ENCODE measurements at places on chromosomes 7 and 10.

- no peak for DNase-seq
These were observed 9.9 kb downstream of the CRPPA start for GRCh38 chr7:16411391-16411790.

- peak; percentile 32 for DNase-seq
These were observed 5.3 kb downstream of the MEOX2 start for GRCh38 chr7:15681186-15681585.

DNA sequence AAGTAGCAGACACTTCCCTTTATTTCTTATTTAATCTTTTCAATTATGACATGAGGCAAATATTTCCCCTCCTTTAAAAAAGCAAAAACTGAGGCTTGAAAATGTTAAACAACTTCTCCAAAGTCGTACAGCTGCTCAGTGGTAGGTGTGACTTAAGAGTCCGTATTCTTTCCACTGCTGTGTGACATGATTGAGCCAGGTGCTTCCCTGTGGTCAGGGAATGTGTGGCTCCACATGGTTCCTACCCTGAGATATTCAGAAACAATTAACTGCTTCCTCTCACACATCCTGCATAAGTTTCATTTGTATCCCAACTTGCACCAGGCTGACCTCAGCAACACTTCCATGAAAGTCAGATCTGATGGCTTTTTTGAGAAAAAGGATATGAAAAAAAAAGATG is 13.6 kb downstream of the OPALIN start:
- no peak for DNase-seq

DNA sequence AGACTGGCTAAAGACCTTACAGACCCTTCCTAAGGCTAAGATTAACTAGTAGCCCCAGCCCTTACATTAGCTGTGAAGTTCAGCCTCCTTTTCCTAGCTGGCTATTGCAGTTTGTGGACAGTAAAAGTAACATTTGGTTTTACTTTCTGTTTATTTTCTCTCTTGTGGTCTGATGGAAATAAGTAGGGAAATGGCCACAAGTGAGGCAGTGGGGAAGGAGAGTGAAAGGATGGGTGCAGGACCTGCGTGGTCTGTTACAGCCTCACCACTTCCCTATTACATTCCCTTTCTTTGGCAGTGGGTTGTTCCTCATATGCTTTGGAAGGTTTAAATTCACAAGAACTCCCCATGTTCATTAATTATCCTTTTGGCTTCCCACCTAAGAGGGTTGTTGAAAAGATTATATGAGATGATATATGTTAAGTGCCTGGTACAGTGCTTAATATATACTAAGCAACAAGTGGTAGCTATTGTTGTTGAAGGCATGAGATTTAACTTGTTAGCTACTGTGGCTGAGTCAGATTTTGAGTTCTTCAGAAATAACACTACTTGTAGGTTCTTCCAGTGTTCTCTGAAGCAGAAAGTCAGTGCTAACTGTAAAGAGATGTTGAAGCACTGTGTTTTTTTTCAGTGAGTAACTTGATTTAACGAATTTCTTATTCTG is 181.7 kb downstream of the ST7 start:
- no peak for DNase-seq

DNA sequence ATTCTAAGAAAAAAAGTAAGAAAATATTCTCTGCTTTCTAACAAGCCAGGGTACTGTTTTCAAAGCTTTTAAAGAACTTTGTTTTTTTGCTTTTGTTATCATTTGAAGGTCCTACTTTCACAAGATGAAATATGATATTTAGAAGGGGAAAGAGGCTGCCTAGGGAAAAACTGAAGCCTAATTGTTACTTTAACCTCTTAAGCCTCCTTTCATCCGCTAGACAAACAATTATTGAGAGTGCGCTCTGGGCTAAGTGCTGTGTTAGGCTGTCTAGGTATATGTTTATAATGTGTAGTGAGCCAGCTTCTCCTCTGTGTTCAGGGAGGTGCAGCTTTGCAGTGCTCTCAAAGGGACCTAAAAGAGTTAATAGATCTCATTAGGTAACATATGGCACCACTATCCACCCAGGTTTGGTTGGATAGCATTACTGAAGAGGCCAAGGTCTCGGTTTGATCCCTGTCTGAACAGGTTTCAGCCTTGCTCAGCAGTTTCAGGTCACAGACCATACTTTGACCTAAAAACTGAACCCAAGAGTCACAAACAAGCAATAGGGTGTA is 17.9 kb downstream of the PDK4 start:
- no peak for DNase-seq

GRCh38 chr7:131625817-131626372 is 69.5 kb upstream of the PODXL start:
- DNase-seq, result peak; percentile 86

DNA sequence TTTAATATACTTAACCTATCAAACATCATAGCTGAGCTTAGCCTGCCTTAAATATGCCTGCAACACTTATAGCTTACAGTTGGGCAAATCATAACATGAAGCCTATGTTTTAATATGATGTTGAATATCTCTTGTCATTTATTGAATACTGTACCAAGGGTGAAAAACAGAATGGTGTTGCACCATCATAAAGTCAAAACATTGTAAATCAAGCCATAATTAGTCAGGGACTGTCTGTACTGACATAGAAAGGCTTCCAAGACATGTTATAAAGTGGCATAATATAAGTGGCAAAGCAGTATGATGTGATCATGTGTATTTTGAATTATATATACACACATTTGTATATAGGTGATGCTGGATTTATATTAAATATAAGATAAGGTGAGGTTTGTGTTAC is 140.0 kb downstream of the ZEB1 start:
- no peak for DNase-seq

DNA sequence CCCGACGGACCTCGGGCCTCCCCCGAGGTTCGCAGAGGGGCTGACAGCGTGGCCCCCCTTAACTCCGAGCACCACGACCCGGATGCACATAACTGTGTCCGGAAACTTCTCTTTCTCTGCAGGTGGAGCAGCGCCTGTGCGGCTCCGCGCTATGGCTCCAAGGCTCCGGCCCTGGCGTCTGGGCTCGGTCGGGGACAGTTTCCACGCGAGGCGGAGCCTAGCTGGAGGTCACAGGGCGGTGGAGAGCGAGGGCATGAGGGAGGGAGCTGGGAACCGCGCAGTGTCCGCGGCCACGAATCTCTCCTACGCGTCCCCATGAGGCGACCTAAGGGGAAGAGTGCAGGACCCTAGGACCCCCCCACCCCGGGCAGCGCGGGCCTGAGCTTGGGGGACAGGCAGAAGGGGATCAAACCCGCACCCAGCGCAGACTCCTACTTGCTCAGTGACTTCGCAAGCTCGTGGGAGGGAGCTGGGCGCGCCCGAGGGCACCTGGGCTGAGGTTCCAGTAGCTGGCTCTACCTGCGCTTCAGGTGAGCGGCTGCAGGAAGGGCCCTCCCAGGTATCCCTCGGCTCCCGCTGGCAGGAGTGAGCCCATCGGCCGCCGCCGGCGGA is 8.6 kb upstream of the MNX1 start:
- DNase-seq, result no peak

- no peak for DNase-seq
These were observed 45.0 kb upstream of the TFEC start for GRCh38 chr7:116075351-116076145.

- no peak for DNase-seq
These were observed 37.3 kb downstream of the SLC16A9 start for GRCh38 chr10:59672150-59672875.

DNA sequence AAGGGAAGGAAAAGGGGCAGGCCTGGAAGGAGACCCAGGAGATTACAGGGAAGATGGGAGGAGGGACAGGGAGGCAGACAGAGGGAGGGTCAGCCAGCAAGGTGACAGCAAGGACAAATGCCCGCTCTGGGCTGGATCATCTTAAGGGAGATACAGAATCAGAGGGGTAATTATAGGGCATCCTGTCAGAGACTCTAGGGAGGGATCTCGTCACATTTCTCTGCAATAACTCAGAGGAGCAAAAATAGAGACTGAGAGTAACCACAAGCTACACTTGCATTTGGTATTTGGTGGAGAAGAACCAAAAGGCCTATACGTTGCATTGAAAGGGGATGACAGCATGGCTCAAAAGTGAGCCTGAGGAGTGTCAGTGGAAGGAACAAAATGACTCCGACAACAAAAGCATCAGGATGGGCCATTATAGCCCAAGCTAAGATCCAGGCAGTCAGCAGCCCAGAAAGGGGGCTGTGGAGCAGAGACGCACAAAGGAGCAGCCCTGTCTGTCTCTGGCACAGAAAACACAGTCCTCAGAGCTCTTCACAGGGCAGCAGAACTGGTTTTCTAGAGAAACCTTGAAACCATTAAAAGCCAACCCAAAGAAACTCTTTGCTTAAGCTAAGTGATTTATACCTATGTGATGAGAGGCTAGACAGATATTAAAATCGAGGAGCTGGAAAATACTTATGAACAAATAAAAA is 430.2 kb upstream of the VSTM2A start:
- no peak for DNase-seq

- DNase-seq, result no peak
These were observed 268.6 kb downstream of the BAMBI start for GRCh38 chr10:28945959-28946358.

DNA sequence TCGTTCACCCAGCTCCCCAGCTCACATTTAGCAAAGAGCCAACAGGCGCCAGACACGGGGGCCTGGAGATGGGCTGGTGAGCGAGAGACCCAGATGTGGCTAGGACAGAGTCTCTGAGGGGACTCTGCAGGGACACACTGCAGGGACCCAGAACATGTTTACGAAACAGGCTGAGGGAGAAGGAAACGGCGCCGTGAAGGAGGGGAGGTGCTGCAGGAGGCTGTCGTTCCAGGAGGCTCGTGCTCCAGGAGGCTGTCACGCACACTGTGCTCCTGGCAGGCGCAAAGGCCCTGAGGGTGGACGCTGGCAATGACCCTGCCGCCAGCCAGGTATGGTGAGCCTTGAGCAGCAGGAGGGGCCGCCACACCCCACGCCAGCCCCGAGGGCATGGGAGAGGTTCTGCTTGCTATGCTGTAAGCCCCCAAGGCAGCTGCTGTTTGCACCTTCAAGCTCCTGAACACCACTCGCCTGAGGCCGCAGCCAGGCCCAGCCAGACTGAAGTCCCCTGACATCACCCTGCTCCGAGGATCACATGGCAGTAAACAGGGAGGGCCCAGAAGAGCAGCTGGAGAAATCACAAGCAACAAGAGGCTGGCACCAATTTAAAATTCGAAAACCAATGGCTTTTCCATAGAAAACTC is 27.3 kb downstream of the ADAP1 start:
- DNase-seq, result no peak

DNA sequence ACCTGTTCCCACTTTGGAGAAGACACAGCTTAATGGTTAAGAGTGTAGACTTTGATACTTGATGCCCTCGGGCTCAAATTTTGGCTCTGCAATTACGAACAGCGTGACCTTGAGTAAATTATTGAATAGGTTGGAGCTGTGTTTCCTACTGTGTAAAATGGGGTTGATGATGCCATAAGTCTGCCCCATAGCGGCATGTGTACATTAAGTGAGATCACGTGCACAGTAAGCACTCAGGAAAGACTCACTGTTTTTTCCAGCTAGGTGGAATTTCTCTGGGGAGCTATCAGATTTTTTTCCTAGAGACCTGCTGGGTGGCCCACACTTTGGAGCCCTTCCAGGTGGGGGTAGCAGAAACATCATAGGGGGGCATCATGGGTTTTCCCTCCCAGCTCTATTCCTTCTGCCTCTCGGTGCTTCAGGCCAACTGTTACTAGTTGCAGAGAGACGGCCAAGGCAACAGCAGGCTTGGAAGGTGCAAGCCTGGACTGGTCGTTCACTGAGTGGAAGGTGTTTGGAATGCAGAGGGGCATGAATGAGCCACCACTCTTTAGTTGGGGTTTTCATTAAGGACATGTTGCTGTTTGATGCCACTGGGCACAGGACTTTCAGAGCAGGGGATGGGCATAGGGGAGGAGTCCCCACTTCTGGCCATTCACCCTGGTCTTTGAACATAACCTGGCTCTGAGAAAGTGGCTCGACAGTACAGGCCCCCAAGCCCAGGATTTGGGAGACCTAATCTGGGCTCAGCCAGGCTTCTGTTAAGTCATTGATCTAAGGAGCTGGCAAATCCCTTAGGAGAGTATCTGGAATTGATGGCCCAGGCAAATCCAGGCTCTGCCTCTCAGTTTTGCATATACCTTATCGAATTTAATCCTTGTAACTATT is 64.0 kb downstream of the SYPL1 start:
- no peak for DNase-seq

DNA sequence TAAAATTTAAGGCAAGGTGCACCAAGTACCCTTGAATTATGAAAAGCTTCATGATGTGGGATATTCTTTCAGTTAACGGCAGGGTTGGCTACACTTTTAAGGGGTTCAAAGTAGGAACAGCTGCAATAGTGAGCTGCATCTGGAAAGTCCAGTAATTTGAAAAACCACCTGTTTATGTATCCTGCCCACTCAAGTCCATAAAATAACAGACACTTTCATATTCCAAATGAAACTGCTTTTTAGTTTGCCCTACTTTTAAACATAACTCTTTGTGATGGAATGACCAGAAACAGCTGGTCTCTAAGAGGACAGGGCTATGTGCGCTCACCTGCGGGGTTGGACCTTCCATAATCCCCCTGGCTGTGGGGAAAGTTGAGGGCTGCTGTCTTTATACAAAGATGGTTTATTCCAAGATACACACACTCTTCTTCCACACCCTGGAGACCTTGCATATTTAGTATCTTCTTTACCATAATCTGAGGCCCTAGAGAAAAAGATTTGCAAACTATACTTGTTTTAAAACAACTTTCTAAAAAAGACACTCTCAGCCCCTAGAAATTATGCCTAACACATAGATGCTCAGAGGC is 7.4 kb downstream of the CAV1 start:
- no peak for DNase-seq

- no peak for DNase-seq
These were observed 12.9 kb downstream of the GRM8 start for GRCh38 chr7:127239814-127240213.

- DNase-seq, result no peak
These were observed 241.4 kb upstream of the DGKB start for GRCh38 chr7:15143936-15144335.

DNA sequence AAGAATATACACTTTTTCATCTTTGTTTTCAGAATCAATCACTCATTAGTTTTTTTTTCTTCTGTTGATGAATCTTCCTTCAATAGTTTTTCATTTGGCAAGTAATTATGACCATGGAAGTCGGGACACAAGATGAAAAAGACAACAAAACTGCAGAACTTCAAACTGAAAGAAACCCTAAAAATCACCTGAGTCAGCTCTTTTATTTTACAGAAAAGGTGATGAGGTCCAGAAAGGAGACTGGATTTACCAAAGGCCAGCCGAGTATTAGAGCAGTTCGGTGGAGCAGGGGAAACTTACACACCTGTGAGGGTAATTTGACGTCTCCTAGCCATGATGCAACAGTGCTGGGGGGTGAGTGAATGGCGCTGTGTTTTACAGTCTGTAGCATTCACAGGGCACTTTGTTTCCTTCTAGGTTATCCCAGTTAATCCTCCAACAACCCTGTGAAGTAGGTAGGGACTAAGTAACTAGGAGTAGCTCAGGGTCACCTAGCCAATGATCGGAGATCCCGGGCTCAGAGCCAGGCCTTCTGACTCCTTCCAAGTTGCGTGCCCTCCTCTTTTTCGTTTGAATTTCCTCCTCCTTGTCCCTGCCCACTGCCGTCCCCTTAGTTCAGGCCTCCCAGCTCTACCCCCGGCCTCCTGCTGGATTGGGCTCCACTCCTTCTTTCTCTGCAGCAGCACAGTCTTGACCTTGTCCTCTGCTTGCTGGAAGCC is 14.0 kb downstream of the RBM20 start:
- DNase-seq, result no peak

All from cardiac fibroblast (primary cell).